ENCODE measurements at places on chromosomes 13 and 19. TPM values are rescaled to one million over a fixed set of nuclear protein-coding genes. Genes with fewer than 3 reads are reported as not detected.
A peak's percentile ranks its signal among the peaks of the same experiment; 100 is the strongest.

- peak; percentile 52 for DNase-seq
Measured at GRCh38 chr19:17775245-17775927, 19.6 kb upstream of the B3GNT3 start.

- DNase-seq: peak; percentile 3
Measured at GRCh38 chr13:25046985-25047511, 48.9 kb upstream of the PABPC3 start.

The IGFL1 gene
- total RNA-seq: not detected

The MAMSTR gene
- total RNA-seq: 0.31 TPM

All from H4 (cell line).